ENCODE measurements at places on chromosomes 6 and 20.

- no peak for DNase-seq
Observed at GRCh38 chr20:17859616-17860232, 108.9 kb downstream of the SNX5 start.

DNA sequence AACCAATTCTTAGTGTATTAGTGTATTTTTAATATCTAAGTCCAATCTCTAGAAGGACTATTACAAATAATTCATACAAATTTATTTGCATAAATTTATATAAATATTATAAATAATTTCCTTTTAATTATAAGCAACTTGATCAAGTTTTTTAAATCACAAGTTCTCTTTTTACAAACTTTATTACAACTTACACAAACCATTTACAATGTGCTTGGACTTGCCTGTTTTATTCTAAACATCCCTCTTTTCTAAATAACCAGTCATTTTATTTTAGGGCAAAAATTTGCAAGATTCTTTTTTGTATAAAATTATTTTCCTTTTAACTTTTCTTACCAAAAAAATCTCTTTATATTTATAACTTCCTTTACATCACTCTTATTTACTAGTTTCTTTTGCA lies 83.5 kb upstream of the SYNCRIP start:
- no peak for DNase-seq

GRCh38 chr6:53646606-53647005 lies 18.9 kb downstream of the KLHL31 start:
- DNase-seq, result no peak

GRCh38 chr6:8645212-8645611 lies 209.9 kb upstream of the SLC35B3 start:
- DNase-seq, result no peak

DNA sequence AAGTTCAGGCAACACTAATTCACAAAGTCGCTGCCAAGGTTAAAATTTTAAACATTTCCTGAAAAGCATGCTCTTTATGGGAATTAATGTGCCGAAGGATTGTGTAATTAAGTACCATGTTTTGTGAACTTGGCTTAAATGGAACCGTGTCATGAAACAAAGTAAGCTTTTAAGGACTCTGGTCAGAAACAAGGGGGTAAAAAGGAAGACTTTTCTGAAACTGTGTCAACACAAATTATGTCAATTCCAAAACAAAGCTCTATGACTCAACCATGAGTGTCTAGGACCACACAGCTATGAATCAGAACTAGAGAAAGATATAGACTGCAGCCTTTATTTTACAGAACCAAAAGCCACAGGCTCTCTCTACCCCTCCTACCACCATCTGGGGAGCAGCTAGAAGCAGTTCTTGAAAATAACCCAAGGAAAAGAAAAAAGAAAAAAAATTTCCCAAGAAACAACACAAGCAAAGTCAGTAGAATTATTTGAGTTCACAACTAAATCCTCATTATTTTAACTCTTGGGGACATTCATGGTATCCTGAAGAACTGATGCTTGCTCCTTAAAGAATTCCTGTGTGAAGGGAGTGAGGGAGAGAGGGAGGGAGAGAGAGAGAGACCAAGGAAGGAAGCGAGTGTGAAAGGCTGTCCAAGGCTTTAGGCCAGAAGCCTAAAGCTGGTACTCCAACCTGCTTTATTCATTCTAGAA lies 81.9 kb downstream of the ZMYND8 start:
- DNase-seq, result no peak

- DNase-seq, result no peak
Observed at GRCh38 chr6:49030251-49031020, 432.6 kb downstream of the MMUT start.

- no peak for DNase-seq
Observed at GRCh38 chr6:159687341-159687740, 5.7 kb downstream of the SOD2 start.

- no peak for DNase-seq
Observed at GRCh38 chr6:139114746-139115145, 20.1 kb upstream of the HECA start.

- no peak for DNase-seq
Observed at GRCh38 chr20:24403406-24403805, 66.0 kb upstream of the SYNDIG1 start.

DNA sequence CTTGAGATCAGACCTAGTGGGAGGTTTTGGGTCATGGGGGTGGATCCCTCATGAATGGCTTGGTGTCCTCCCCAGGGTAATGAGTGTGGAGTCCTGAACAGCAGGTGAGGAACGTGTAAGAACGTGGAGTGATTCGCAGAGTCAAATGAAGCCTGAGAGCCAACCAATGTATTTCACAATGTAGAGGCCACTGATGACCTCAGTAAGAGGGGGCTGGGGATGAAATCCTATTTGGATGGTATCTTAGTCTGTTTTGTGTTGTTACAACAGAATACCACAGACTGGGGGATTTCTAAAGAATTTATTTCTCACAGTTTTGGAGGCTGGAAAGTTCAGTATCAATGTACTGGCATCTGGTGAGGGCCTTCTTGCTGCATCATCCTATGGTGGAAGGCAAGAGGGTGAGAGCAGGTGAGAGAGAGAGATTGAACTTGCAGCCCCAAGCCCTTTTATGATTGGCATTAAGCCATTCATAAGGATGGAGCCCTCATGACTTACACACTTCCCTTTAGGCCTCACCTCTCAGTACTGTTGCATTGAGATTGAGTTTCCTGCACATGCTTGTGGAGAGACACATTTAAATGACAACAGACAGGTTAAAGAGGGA lies 47.3 kb upstream of the HIVEP1 start:
- DNase-seq, result no peak

DNA sequence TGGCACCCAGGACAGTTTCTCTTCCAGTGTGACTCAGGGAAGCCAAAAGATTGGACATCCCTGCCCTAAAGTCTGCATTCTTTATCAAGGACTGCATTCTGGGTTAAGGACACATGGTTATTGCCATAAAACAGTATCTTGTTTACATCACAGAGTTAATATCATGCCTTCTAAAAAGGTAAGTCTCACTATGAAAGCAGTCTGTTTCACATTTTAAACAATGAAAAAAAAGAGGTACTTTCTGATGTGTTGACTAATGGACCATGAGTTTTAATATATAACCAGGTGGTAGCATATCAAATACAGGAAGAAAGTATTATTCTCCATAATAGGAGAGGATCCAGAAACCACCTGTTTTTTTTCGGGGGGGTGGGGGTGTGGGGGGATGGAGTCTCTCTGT lies 93.7 kb downstream of the TIAM2 start:
- no peak for DNase-seq

- no peak for DNase-seq
Observed at GRCh38 chr6:129113637-129114036, 230.7 kb downstream of the LAMA2 start.

DNA sequence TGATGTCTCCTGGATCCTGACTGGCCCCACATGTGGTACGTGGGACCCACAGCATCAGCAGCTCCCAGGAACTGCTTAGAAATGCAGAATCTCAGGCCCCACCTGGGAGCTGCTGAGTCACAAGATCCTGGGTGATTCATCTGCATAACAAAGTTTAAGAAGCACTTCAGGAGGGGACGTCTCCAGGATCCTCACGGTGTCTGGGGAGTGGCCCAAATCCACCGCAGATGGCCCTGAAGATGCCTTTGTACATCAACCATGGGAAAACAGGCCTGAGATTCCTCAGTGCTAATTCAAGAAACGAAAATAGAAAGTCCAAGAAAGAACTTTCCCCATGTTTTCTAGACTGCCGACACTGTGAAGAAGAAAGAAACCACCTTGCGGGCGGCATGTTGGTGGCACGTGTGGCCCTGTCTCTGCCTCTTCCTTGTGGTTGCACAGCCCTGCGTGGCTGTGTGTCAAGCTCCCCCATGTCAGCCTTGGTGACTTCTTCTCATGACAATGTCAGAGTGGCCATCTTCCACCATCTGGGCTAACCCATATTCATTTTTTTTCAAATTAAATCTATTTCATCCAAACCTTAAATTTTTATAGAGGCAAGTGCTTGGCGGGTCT lies 26.1 kb downstream of the RRBP1 start:
- no peak for DNase-seq

- no peak for DNase-seq
Observed at GRCh38 chr6:72640615-72640930, 18.7 kb downstream of the KCNQ5 start.

DNA sequence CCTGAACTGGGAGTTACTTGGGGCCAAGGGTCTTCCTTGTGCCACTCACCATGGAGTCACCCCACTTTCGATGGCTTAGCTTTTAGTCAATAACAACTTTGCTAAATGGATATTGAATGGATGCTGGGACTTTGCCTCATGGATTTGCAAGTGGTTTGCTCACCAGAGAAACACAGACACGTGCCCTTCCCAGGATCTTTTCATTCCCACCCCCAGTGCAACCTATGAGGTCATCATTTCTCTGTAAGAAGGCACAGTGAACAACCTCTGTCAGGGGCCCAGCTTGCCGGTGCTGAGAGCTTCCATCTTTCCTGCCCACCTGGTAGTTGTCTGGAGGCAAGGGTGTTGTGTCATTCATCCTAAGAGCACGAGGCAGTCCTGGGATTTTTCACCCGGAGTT lies 256.8 kb upstream of the PMEPA1 start:
- no peak for DNase-seq

DNA sequence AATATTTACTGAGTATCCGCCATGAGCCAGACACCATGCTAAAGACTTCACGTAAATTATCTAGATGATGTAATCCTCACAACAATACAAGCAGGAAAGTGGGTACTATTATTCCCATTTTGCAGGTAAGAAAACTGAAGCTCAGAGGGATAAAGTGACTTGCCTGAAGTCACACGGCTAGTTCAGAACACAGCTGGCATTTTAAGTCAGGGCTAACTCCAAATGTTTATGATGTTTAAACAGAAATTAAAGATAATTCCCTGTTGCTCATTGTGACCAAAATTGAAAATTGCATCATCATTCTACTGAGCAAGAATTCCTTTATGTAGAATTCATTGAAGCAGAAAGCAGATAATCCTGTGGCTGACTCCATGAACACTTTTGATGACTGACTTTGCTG lies 71.3 kb upstream of the STXBP5 start:
- no peak for DNase-seq

DNA sequence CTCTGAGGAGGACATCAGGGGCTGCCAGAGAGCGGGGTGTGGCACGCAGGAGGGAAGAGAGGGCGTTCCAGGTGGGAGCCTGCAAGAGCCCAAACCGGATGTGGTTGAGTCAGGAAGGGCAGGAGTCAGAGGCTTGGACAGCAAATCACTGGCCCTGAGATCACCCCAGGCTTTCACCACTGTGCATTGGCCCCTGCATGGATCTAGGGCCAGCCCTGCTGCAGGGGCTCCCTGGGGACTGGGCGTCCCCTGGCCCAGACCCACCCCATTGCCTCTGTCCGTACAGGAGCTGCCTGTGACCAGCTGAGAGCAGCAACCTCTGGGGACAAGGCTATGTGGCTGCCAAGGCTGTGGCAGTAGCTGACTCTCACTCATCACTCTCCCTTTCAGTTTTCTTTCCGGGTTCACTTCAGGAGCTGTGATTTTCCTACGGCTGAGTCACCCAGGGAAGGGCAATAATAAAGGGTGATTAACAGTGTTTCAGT lies 33.9 kb downstream of the KCNK17 start:
- DNase-seq, result no peak

GRCh38 chr20:45629496-45630100 lies at the start of gene WFDC10A:
TSS of gene WFDC10A (plus strand) at chr20:45629739. CDS start at chr20:45629814, 75 bp downstream.
- no peak for DNase-seq

GRCh38 chr6:159068904-159069578 lies 24.2 kb upstream of the TAGAP start:
- no peak for DNase-seq

- DNase-seq, result no peak
Observed at GRCh38 chr6:105713474-105714118, 310.7 kb upstream of the PREP start.

DNA sequence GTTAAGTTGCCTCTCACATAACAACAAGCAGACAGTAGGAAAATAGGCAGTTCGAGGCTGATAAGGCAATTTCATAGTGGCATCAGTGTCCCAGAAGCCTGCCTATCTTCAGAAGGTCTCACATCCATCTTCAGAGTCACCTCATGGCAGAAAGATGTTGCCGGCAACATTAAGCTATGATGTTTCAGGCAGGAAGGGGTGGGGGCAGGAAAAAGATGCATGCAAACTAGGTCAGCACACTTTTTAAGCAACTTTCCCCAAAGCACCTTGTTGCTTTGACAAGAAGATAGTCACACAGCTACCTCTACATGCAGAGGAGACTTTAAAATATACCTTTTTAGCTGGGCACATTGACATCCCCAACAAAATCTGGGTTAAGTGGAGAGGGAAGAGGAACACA lies 43.2 kb upstream of the SMIM8 start:
- DNase-seq, result no peak

- no peak for DNase-seq
Observed at GRCh38 chr20:17714597-17714996, 14.8 kb downstream of the BANF2 start.

- no peak for DNase-seq
Observed at GRCh38 chr20:33976959-33977358, 16.8 kb upstream of the RALY start.

GRCh38 chr6:76843054-76843822 lies 620.1 kb downstream of the HTR1B start:
- DNase-seq, result no peak

DNA sequence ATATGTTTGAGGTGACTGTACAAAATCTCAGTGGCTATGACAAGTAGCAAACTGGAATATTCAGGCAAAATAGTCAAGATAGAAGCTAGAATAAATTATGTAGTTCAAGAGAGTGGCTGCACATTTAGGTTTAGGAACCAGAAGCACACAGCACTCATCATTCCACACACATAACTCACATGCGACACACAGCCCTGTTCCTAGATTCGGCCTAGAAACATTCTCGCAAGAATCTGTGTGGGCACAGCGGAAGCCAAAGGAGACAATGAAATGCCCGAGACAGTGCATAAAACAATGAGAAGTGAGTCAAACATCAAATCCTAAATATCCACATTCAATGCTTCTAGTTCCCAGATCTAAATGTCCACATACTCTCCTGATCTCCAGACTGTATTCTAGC lies 9.5 kb upstream of the SUPT3H start:
- DNase-seq, result no peak

DNA sequence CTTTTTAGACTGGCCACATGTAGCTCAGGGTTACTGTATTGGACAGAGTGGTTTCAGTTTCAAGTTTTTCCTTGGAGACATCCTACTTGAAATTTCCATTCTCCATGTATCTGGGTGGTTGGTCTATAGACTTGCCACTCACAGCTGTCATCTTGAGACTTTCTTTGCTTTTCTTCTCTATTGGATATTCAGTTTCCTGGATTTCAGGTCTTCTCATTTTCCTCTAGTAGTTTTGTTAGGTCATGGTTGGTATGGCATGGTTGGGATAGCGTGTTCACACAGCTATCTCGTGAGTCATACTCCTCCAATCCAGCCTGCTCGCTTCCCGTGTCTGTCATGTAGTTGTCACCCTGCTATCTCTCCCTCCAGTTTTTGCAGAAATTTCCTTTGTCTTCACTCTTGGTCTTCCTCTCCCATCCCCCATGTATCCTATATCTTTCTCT lies 48.3 kb downstream of the PTPN1 start:
- no peak for DNase-seq

- DNase-seq, result no peak
Observed at GRCh38 chr6:7587631-7588100, 2.3 kb upstream of the SNRNP48 start.

DNA sequence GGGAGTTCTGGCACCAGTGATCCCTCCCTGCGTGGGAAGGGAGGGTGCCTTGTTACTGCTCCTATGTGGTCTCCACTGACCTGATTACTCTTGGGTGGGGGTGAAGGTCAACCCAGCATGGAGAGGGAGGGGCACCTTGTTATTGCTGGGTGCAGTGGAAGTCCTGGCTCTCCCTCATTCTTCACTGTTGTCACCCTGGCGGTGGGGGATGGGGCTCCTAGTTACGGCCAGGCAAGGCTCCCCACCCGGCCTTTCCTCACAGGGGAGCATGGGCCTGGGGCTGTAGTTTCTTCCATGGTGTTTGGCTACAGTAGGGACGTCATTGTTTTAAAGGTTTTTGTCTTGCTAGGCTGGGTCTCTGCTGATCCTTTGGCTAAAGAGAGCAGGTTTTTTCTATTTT lies 40.8 kb downstream of the PACSIN1 start:
- no peak for DNase-seq
